ENCODE measurements at places on chromosomes 1 and 21.

DNA sequence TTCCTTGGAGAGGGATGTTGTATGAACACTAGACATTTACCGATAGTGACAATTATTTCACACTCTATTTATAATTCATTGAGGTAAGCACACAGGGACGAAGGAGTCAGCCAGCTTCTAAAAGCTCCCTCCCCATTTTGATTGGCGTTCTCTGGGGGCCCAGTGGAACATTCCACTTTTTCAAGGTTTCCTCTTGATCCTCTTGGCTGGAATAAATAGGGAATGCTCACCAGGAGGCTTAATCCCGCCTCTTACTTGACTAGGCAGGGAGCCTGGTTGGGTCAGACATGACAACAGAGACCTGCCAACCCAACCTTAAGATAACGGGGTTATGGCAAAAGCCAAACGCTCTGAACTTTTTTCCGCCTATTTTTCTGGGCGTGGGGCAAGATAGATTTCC, 974 bp downstream of the ACTN2 start:
- DNase-seq: no peak

DNA sequence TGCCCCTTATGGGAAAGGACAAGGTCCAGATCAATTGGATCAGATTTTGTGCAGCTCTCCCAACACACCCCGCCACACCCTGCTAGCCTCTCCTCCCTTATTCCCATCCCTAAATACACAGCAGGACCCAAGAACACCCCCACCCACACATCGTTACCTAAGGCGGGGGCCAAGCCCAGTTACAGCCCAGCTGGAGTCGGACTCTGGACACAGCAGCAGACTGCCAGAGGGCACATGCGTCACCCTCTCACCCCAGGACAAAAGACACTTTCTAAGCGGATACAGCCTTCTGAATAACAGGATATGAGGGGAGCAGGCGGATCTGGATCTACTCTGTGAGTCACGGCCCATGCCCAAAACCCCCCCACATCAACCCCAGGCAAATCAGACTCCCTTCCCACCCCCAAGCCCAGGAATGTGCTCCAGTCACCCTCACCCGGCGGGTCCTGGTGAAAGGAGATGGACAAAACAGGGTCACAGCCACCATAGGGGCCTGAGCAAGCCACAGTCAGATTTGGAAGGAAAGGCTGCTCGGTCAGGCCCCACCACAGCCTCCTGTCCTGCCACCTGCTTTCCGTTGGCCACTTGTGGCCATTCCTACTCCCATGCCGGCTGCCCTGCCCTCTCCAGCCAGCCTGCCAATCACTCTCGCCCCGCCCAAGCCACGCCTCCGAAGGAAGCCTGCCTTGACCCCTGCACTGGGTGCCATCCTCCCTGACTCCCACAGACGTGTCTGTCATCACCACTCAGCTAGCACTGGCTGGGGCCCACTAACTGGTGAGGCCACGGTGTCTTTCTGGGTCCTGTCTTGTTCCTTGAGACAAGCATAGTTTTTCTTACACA, 4.0 kb downstream of the S100A16 start:
- DNase-seq: peak; percentile 90

- DNase-seq: peak; percentile 71
Measured at GRCh38 chr1:43783671-43784205, 76.4 kb downstream of the ST3GAL3 start.

- DNase-seq: no peak
Measured at GRCh38 chr1:185054365-185055060, 9.2 kb downstream of the RNF2 start.

DNA sequence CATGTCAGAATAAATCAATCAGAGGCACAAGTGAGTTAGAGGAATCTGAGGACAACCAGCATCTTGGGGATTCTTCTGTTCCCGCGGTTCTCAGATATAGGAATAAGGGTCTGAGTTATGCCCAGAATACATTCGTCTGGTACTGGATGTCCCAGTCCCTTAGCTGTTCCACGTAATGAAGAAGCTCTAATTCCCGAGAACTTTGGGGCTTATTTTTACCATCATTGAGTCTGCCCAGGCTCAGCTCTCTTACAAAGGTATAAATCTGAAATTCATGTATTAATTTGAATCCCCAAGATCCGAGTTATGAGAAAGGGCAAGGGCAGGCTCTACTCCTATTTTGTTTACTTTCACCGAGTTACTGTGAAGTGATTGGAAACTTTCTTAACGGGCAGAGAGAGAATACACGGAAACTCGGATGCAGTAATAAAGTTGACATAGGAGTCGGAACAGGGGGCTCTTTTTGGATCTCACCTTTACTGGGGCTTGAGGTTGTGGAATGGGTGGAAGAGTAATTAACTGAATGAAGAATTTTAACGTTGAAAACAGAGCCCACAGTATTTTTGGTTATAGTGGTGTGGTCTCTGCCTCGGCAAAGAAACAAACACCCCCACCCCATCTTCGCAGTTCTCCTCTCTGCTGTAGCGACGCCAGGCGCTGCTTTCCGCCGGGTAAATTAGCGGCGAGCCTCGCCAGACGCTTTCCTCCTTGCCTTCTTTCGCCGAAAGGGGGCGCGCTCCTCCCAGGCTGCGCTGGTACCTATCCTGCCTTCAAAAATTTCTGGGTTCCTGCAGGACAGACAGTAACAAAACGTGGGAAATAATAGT, 7.1 kb downstream of the PRRX1 start:
- DNase-seq: no peak

Measured in HCT116 (cell line).